ENCODE measurements at places on chromosomes 5 and 9. TPM values are rescaled to one million over a fixed set of nuclear protein-coding genes. Genes with fewer than 3 reads are reported as not detected.

- DNase-seq: no peak
These were observed 161.5 kb downstream of the GABRB2 start for GRCh38 chr5:161385027-161385426.

DNA sequence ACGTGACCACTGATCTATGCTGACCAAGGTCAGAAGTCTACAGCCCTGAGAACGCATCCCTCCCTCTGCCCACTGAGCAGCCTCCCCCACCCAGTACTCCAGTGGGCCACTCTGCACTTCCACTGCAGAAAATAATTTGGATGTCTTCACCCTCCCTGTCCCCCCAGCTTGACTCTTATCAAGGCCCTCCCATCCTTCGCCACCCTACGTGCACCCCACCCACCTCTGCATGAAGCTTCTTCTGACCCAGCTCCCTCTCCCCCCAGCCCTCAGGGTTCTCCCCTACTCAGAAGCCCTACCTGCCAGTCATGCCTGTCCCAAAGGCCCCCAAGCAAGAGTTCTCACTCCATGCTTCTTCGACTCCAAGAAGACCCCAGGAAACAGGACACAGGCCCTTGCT is 138.5 kb upstream of the FSTL4 start:
- no peak for DNase-seq

GRCh38 chr5:171162596-171162995 is 146.5 kb upstream of the TLX3 start:
- DNase-seq: peak; percentile 67

- DNase-seq: no peak
These were observed 59.8 kb downstream of the PHF2 start for GRCh38 chr9:93636172-93636661.

- DNase-seq: peak; percentile 73
These were observed 950 bp downstream of the RGMB start for GRCh38 chr5:98774192-98775033.

GRCh38 chr9:68983008-68983411 is 30.9 kb downstream of the PRKACG start:
- DNase-seq: no peak

GRCh38 chr9:12797037-12797436 is 22.2 kb downstream of the LURAP1L start:
- DNase-seq: no peak

DNAJC18 gene
- total RNA-seq: 23.7 TPM

Measured in WTC11 (cell line).